ENCODE measurements at places on chromosomes 1 and 21.

DNA sequence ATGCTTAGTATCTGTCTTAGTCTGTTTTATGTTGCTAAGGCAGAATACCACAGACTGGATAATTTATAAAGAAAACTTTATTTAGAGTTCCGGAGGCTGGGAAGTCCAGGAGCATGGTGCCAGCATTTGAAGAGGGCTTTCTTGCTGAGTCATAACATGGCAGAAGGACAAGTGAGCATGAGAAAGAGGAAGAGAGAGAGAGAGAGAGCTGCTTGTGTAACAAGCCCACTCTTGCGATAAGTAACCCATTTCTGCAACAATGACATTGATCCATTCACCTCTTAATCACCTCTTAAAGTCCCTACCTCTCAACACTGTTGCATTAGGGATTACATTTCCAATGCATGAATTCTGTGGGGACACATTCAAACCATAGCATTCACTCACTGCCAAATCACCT is 11.7 kb upstream of the MYOCOS start:
- no peak overlapping the region for H3K27ac ChIP-seq
- H3K36me3 ChIP-seq: no peaks in the 10 kb centered on the region
- H3K27me3 ChIP-seq: no peaks in the 10 kb centered on the region
- no peak for DNase-seq
- H3K4me3 ChIP-seq: no peak overlapping the region
- no peaks in the 10 kb centered on the region for H3K4me1 ChIP-seq

DNA sequence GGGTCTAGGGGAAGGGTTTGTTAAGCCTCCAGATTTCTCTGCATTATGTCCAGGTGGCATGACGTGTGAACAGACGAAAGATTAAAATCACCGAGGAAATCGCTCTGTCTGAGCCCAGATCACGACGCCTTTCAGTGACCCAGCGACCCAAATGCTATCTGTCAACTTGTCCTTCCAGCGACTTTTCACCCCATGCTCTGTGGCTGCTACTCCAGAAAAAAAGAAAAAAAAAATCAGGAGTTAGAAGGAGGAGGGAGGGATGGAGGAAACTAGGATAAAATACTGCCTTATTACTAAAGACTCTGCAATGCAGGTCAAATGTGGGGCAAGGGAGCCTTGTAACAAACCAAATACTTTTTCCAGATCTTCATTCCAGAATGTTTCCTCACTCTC is 352.0 kb downstream of the NUF2 start:
- no peaks in the 10 kb centered on the region for H3K27me3 ChIP-seq
- H3K4me1 ChIP-seq: no peaks in the 10 kb centered on the region
- no peak overlapping the region for H3K27ac ChIP-seq
- DNase-seq: no peak
- H3K4me3 ChIP-seq: no peak overlapping the region
- H3K36me3 ChIP-seq: no peaks in the 10 kb centered on the region

DNA sequence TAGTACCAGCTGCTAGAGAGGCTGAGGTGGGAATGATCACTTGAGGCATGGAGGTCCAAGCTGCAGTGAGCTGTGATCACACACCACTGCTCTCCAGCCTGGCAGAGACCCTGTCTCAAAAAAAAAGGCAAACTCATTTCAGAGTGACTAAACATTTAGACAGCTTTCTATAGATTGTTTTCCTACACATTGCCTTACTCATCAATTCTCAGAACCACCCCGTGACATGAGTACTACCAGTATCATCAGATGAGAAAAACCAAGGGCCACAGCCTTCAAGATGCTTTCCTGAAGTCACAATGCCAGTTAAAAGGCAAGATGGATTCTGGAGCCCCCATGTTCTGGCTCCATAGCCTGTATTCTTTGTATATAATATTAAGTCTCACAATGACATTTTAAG is 22.4 kb upstream of the SMPDL3B start:
- H3K27me3 ChIP-seq: peaks cover 3% of the 10 kb centered on the region
- H3K4me3 ChIP-seq: no peak overlapping the region
- H3K4me1 ChIP-seq: peaks cover 9% of the 10 kb centered on the region

GRCh38 chr1:210769473-210769872 is 364.5 kb downstream of the KCNH1 start:
- no peak overlapping the region for H3K27ac ChIP-seq
- no peaks in the 10 kb centered on the region for H3K4me1 ChIP-seq
- no peak for DNase-seq

DNA sequence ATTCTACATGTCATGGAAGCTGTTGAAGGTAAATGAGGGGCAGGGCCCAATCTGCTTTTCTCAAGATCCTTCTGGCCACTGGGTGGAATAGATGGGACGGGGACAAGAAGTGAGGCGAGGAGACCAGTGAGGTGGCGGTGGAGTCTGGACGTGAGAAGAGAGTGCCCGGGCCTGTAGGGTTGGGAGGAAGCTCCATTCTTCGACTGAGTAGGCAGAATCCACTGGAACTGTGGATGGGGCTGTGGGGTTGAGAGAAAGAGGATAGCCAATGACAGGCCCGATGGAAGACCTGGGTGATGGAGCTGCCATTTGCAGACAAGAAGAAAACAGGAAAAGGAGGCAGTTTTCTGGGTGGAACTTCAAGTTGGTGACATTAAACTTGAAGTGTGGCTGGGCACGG is 10.3 kb downstream of the SLC1A7 start:
- no peak overlapping the region for H3K4me3 ChIP-seq
- no peaks in the 10 kb centered on the region for H3K36me3 ChIP-seq
- H3K4me1 ChIP-seq: peaks cover 21% of the 10 kb centered on the region
- no peaks in the 10 kb centered on the region for H3K27me3 ChIP-seq
- H3K27ac ChIP-seq: no peak overlapping the region

DNA sequence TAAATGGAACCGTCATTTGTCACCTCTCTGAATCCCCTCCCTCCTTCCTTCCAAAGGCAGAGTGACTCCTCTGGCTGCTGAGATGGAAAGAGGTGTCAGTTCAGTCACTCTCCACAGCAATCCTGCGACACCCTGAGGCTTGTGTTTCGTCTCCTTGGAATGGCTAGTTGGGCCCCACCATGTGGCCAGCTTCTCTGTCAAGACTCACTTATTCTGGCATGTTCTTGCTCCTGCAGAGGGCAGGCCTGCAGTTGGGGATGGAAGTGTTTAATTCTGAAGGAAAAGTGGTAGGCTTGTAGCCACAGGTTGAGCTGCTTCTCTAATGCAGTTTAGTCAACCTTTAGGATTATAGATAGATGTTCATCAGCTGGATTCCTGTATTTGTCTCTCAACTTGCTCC is 149.6 kb downstream of the LMO4 start:
- no peaks in the 10 kb centered on the region for H3K36me3 ChIP-seq
- no peaks in the 10 kb centered on the region for H3K4me1 ChIP-seq
- no peak for DNase-seq

DNA sequence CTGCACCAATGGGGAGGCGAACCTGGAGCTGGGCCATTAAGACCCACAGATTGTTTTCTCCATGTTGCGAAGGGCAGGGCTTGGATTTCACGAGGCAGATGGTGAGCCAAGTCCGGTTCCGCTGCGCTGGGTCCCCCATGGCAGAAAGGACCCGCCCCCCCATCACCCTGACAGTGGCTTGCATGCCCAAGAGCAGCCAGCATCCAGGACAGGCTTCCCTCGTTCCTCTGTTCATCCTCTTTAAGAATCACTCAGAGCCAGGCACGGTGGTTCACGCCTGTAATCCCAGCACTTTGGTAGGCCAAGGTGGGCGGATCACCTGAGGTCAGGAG is 15.8 kb upstream of the NPHP4 start:
- H3K4me3 ChIP-seq: no peak overlapping the region
- H3K27ac ChIP-seq: no peak overlapping the region
- no peaks in the 10 kb centered on the region for H3K36me3 ChIP-seq
- DNase-seq: no peak
- no peaks in the 10 kb centered on the region for H3K27me3 ChIP-seq
- peaks cover 3% of the 10 kb centered on the region for H3K4me1 ChIP-seq
